ENCODE measurements at places on chromosomes 4 and X. TPM values are rescaled to one million over a fixed set of nuclear protein-coding genes. Genes with fewer than 3 reads are reported as not detected.

NPY2R gene
- not detected for total RNA-seq

WDR17 gene
- 0.48 TPM for total RNA-seq

VCX3B gene
- total RNA-seq: not detected

CSN1S1 gene
- total RNA-seq: not detected

- ATAC-seq: no peak
Measured at GRCh38 chrX:11438767-11439166, 145.6 kb downstream of the AMELX start.

- no peak for ATAC-seq
Measured at GRCh38 chr4:56684320-56685050, 3.4 kb upstream of the HOPX start.

DNA sequence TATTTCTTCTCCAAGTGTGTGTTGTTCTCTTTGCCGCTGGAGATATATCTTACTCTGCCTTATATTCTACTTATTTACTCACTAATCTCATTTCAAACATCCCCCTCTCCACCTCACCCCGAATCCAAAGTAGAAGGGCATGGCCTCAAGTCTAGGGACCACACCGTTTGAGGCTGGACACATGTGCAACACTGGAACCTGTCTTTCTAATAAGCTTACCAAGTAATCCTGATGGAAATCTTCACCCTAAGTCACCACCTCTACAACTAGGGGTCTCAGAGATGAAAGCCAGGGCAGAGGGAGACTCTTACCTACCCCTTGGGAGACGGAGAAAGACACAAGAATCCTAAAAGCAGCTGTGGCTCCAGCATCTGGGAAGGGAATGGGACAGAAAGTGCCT lies 6.0 kb downstream of the PROM1 start:
- no peak for ATAC-seq

DNA sequence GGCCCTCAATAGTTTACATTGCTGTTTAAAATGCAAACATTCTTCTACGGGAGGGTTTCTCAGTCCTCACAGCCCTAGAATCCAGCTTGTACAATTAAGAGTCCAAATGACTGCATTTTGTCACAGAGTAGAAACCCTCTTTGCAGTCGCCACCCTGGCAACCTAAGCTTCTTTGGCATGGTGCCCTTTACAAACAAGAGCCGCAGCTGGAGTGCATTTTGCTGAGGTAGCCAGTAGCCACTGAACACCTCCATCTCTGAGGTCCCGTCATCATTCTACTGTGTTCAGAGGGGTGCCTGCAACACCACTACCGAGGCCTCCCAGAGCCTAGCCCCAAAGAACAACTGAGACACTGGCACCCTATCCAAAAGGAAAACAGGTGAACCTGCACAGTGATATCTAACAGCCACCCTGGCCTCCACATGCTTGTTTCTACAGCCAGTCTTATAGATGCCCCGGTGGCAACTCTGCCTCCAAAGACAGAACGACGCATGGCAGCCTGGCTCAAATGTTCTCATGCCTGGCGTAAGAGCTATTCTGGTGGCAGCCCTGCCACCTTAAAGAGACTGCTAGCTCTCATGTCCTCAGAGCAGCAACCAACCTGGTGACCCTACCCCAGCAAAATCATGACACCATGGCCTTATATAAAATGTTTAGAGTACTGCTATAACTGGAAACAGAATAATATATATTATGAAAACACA lies 801.9 kb downstream of the TECRL start:
- no peak for ATAC-seq

DNA sequence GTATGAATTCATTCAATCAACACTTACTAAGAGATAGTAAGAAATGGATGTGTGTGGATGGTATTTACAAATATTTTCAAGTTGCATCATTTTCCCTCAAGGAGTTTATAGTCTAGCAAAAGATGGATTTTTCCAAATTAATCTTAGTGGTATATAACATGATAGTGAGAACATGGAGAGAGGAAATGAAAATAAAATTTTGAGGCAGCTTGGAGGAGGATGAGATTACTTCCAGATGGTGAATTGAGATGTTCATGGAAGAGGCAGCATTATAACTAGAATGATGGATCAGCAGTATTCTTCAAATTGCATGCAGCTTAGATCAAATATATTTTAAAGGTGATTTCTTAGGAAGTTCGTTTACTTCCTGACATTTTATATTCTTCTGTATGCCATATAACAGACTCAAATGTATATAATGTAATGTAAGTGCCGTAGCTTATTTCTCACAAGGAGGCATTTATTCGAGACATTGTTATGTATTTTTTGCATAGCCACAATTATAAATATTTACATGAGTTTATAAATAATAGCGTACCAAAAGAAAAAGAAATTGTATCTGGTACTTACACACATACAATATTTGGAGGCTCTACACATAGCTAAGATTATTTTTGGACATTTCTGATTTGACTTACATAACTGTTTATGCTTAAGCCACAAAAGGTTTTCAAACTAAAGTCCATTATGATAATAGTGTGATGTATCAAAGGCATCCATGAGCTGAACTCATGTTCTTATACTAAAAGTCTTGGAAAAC lies 439.4 kb downstream of the SPRY1 start:
- no peak for ATAC-seq

DNA sequence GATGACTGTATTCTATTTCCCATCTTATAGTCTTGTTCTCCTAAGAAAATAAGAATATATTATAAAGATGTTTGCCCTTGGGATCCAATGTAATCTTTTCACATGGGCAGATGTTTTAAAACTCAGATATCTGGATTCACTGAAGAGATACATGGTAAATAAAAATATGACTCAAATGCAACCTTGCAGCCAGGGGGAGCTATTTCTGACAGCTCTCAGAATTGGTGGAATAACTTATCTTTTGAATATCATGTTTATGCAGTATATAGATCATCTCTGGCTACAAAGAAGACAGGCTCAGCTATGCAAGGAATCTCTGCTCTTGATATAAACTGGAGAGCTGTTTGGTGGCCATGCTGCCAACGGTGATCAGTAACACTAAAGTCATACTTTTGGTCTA lies 274.7 kb downstream of the GLUD2 start:
- no peak for ATAC-seq

- ATAC-seq: peak; percentile 66
Measured at GRCh38 chr4:88033309-88033708, 25.9 kb downstream of the PKD2 start.

DNA sequence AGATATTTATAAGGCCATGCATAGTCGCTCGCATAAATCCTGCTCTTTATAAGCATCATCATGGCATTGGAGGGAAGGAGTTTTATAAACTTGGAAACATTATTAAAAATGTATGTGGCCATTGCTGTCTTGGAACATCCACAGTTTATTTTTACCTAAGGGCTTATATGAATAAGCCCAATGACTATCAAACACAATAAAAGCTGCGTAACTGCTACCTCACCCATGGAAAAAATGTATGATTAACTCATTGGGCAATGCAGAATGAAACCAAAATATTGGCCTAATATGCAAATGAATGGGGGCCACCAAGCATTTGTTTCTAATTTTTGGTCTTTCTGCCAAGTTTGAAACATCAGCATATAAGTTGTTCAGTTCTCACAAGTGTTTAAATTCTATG lies 19.1 kb downstream of the GEMIN8 start:
- ATAC-seq: peak; percentile 80

GRCh38 chr4:139175646-139176301 lies 1.2 kb downstream of the ELF2 start:
- no peak for ATAC-seq

DNA sequence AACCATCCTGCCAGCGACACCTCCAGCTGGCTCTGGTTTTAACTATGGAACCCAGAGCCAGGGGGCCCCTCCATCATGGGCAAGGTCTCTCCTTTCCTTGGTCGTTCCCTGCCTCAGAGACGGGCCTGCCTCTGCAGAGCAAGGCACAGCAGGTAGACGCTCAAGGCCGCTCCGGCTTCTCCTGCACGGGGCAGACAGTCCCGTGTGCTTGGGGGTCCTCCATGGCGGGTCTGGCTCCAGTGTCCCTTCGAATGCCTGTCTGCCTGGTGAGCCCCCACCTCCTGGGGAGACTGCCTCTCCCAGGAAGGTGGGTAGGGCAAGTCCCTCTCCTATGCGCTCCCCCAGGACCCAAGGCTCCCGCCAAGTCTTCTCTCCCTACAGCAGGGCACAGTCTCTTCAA lies 71.5 kb downstream of the ACOX3 start:
- ATAC-seq: peak; percentile 15

- no peak for ATAC-seq
Measured at GRCh38 chr4:8837181-8837841, 34.3 kb downstream of the HMX1 start.

- ATAC-seq: peak; percentile 80
Measured at GRCh38 chrX:48911412-48912182, at the start of gene SLC35A2. SLC35A2 (minus strand) TSS chrX:48911646; CDS start chrX:48911636, 10 bp downstream.

GRCh38 chrX:69116077-69116476 lies 49.2 kb downstream of the PJA1 start:
- peak; percentile 96 for ATAC-seq

DNA sequence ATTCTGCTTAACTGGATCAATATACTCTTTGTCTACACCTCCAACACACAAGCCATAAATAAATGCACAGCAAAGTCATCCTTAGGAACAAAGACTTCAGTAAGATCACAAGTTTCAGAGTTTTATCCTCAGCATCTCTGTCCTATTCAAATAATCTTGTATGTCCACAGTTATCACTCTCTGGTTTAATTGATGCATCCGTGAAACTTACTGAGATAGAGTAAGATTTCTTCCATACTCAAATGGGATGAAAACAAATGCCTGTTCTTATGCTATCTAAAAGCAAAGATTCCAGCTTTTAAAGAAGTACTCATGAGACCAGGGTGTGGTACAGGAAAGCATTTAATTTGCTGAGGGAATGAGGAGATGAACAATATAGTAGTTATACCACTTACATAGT lies 184.6 kb upstream of the SLC7A11 start:
- no peak for ATAC-seq

DNA sequence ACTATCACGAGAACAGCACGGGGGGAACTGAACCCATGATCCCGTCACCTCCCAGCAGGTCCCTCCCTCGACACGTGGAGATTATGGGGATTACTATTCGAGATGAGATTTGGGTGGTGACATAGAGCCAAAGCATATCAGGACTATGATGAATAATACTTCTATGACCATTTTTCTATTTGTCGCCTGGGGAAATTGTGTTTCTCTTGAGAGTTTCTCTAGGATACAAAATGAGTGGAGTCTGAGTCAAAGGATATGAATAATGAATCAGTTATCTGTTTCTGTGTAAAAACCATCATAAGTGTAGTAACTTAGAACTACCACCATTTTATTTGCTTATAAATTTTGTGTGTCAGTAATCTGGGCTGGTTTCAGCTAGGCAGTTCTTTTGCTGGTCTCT lies 533.0 kb upstream of the ARX start:
- no peak for ATAC-seq

- ATAC-seq: no peak
Measured at GRCh38 chr4:11133868-11134267, 294.8 kb downstream of the HS3ST1 start.

GRCh38 chrX:85569096-85569495 lies 189.6 kb upstream of the POF1B start:
- ATAC-seq: no peak

GRCh38 chr4:94757192-94758140 lies at the start of gene BMPR1B:
BMPR1B (plus strand) TSS chr4:94757955; CDS start chr4:95104425, 346,470 bp downstream.
- ATAC-seq: peak; percentile 39

GRCh38 chr4:174352061-174352819 lies 68.5 kb downstream of the CEP44 start:
- ATAC-seq: no peak

GRCh38 chrX:34332334-34332733 lies 200.2 kb upstream of the FAM47A start:
- ATAC-seq: no peak

- ATAC-seq: no peak
Measured at GRCh38 chrX:152943826-152944225, 46.0 kb downstream of the ZNF185 start.

GRCh38 chrX:10656214-10656613 lies 35.8 kb upstream of the MID1 start:
- ATAC-seq: no peak

GRCh38 chr4:138275216-138275615 lies 33.1 kb upstream of the SLC7A11 start:
- no peak for ATAC-seq

- no peak for ATAC-seq
Measured at GRCh38 chr4:176906709-176907108, 114.0 kb upstream of the VEGFC start.
